H7 (cell line): ENCODE measurements at places on chromosomes 2 and 18.

- DNase-seq: peak; percentile 38
Measured at GRCh38 chr2:19541884-19542283, 183.5 kb upstream of the OSR1 start.

- DNase-seq: no peak
Measured at GRCh38 chr2:120831086-120831485, 95.4 kb downstream of the GLI2 start.

- DNase-seq: no peak
Measured at GRCh38 chr2:112290648-112291047, 15.3 kb downstream of the ZC3H6 start.

- DNase-seq: no peak
Measured at GRCh38 chr2:201574766-201575165, 68.5 kb downstream of the TMEM237 start.

- no peak for DNase-seq
Measured at GRCh38 chr2:110983133-110983532, 137.6 kb upstream of the BCL2L11 start.

DNA sequence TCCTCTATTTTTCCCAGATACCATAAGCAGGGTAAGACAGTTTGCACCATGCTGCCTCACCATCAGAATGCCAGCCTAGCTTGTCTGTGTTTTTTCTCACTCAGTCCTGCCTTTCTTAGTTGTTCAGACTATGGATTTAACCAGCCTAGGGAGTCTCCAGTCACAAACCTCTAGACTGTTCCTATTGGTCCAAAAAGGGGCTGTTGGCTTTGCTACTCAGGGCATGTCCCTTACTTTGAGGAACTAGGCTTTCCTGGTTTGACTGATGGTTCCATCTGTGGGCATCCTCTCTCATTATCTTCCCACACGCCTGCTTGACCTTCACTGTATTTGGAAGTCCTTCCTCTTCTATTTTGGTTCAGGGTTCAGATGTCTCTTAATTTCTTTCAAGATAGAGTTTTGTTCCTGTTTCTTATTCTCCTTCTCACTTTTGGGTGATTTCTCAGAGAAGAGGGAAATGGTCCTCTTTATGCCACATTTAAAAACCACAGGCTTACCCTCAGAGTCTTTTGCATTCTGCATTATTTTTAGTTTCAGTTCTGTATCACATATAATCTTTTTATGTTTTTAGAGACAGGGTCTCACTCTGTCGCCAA is 31.3 kb upstream of the TMEM131 start:
- DNase-seq: no peak

DNA sequence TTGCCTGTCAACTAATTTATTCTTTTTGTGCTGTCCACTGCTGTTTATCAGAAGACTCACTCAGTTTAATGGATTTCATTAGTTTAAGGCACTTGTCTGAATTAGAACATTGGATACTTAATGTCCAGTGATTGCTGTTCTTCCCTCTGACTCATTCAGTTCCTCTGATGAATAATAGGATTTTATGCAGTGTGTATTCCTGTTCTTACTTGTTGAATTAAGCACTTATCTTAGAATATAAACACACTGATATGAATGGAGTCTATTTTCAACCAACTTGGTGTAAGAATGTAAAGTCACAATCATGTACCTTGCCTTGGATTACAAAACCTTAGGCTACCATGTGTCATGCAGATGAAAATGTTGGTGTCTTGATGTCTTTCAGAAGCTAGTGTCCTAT is 87.0 kb upstream of the PROKR1 start:
- DNase-seq: no peak

- no peak for DNase-seq
Measured at GRCh38 chr2:133841900-133842299, 273.6 kb upstream of the NCKAP5 start.

DNA sequence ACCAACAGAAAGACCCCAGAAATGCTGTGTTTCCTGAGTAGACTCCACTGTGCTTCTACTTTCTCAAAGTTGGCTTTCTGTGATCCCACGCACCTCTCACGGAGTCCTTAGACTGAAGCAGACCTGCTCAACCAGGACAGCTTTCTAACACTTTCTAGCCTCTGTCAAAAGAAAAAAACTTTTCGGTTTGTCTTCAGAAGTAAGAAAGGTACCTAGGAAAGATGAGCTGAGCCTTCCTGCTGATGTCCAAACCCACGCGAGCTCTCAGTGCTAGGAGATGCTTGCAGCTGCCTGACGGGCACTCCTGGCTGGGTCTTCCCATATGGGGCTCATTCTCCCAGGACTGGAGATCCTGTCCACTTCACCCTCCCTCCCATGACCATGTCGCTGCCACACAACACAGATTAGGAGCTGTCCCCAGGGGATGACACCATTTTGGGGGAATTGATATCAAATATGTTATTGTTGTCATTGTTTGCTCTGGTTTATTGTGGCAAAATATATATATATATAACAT is 49.2 kb upstream of the DAPL1 start:
- DNase-seq: no peak

- DNase-seq: peak; percentile 59
Measured at GRCh38 chr2:126657148-126657635, 1.2 kb downstream of the GYPC start.

DNA sequence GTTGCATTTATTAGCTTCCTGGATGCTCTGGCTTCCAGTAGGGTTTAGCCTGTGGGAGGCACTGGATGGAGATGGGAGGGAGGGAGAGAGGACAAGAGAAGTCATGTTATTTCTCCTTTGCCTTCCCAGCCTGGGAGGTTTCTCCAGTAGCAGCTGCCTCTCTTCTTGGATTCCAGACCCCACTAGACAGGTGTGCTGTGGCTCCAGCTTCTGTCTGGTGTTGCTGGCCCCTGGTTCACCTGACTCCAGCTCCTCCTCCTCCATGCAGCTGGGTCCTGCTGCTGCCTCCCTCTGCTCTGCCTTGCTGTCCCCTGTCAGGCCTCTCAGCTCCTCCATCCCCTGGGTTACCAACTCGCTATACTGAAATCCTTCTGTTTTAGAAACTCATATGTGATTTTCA is 188.9 kb upstream of the TNP1 start:
- no peak for DNase-seq

- DNase-seq: peak; percentile 22
Measured at GRCh38 chr2:34096562-34097171, 497.6 kb upstream of the FAM98A start.

GRCh38 chr18:37450434-37451132 is 115.0 kb downstream of the CELF4 start:
- peak; percentile 90 for DNase-seq

GRCh38 chr2:10935366-10935918 is 23.7 kb downstream of the KCNF1 start:
- peak; percentile 57 for DNase-seq

GRCh38 chr2:121004359-121004758 is 268.7 kb downstream of the GLI2 start:
- no peak for DNase-seq

- peak; percentile 26 for DNase-seq
Measured at GRCh38 chr2:127607399-127607908, 38.5 kb upstream of the GPR17 start.

GRCh38 chr2:142037744-142038143 is 93.1 kb downstream of the LRP1B start:
- no peak for DNase-seq

GRCh38 chr2:105747254-105747894 is 2.7 kb downstream of the NCK2 start:
- no peak for DNase-seq

- DNase-seq: no peak
Measured at GRCh38 chr2:137896467-137896866, 67.8 kb upstream of the HNMT start.

- no peak for DNase-seq
Measured at GRCh38 chr2:45681675-45682074, 30.2 kb downstream of the PRKCE start.

DNA sequence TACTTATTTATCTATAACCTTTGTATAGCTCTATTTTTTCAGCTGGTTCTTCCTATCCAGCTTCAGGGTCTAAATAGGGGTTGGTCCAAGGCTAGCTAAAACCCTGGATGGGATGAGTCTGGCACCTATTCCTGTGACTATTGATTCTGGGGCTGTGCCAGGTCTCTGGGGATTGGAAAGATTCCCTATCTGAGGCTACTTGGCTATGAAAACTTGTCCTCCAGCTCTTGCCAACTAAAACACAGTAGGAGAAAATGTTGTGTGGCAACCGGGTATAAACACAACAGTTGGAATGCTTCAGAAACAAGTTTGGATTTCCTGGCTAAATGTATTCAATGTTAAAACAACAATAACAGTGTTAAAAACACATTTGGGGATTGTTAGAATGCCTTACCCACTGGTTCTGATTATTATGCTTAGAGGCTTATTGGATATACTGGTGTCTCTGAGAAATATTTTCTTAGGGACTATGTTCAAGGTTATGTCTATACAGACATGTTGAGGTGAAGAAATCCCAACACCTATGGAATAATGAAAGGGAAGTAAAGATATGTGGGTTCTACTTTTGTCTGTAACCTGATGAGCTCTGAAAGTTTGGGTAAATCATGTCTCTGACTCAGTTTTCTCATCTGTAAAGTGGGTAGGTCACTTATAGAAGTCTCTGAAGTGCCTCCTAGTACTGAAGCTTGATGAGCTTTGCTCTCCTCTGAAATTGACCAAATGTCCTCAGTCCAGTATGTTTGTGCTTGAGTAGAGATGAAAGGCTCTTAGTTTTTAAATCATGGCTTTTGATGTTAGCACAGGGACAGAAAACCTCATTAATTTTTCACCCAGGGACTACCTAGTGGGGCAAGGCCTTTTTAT is 460.7 kb downstream of the MTX2 start:
- DNase-seq: no peak

DNA sequence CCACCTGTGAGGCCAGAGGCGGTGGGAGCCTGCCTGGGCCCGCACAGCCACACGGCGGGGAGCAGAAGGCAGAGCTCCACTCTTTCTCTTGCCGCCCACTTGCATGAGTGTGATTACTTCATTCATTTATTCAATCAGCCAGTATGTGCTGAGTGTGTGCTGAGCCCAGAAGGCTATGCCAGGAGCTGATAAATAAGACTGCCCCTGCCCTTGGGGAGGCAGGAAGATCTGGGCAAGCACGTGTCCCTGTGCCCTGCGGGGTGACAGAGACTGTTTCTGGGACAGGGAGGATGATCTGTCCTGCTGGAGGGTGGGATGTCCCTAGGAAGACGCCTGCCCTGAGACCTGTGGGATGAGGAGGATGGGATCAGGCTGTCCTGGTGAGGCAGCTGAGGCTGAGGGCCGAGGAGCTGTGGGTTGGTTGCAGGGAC is 250.8 kb downstream of the DYSF start:
- no peak for DNase-seq

DNA sequence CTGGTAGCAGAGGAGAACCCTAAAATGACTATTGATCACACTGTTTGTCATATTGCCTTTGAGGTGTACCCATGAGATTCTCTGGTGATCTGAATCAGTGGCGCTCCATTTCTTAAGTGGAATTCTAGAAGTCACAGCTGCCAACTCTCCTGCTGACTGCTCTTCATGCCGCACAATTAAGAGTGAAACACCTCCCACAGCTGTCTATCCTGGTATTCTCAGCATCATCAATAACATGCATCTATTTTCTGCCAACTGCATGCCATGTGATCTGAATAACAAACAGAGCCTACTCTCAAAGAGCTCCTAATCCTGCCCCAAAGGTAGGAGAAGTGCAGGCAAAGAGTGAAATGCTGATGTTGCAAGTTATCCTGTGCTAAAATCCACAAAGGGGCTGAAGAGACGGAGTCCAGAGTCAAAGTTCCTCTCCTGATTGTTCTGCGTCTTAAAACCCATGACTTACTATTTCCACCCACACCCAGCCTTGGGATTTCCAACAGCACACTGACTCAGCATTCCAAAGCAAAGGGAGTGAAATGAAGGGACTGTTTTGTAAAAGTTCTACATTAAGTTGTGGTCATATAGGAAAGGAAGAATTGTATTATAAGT is 13.7 kb upstream of the DAPL1 start:
- peak; percentile 26 for DNase-seq

DNA sequence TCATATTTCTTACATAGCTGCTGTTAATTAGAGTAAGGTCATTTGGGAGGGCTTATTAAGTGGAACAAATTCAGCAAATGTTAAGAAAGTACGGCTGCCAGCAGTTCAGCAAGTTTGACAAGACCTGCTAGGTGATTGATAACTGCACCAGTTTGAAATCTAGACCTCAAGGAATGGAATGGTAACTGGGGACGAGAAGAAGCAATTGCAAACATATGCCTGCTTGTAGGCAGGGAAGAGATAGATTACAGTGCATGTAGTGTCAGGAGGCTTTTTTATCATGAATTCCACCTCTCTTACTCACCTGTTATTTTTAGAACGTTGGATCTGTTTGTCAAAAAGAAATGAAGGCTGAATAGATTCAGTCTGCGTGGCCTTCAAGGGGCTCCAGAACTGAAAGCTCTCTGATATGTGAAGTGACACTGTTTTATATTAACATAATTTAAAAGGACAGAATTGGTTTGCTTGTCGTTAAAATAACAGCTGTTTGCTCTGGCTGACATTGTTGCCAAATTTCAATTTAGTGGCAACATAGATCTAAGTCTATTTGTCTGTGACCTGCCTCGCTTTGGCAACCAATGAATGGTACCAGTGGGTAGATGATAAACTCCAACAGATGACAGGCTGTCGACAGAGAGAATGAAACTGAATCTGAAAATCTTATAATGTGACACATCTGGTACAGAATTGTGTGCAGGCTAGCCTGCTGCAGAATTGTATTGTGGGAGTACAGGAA is 199.3 kb downstream of the ZNF407 start:
- no peak for DNase-seq

GRCh38 chr2:206075113-206075512 is 10.9 kb downstream of the INO80D start:
- DNase-seq: no peak
